ENCODE measurements at places on chromosomes 2 and 18. TPM values are rescaled to one million over a fixed set of nuclear protein-coding genes. Genes with fewer than 3 reads are reported as not detected.

The TUBB8B gene
- not detected for total RNA-seq

DNA sequence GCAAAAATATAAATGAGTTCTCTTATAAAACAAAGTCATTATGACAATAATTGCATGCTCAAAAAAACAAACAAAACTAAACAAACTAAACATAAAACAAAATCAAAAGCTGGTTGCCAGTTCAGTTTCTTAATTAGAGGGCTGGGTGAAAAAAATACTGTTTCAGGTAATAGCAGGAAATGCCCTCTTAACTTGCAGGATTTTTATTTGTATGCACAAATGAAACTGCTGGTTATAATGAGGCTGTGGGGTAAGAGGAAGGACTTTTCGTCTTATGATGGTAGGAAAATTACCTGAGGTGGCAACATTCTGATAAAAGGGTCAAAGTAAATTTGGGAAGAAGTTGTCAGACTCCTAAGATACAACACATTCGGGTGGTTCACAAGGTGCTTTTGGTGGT lies 21.5 kb upstream of the CDKL4 start:
- no peak for DNase-seq

The CCDC141 gene
- 0.40 TPM for total RNA-seq

DNA sequence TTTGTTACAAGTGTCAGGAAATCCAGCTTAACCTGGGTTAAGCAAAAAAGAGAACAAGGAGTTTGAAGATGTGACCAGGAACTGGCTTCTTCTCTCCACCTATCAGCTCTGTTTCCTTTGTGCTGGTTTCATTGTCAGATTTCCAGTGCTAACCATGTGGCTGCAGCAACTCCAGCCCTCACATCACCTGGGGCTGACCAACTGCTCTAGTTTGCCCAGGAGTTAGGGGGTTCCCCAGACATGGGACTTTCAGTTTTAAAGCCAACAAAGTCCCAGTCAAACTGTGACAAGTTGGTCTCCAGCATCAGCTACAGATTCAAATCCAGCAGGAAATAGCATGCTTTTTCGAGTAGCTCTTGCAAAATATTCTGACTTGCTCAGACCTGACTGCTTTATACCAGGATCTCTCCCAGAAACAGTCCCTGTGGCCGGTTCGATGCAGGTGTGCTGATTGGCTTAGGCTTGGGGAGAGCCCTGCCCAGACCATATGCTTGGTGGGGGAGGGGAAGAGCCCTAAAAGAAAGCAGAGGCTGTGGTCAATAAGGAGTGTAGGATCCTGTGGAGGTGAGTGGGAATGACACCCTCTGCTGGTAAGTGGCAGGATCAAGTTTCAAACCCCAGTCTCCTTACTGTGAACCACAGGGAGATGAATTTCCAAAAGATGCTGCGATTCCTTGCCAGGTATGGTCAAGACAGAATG lies 49.5 kb downstream of the KCNE4 start:
- peak; percentile 61 for DNase-seq

GRCh38 chr2:96949701-96950350 lies 36.6 kb downstream of the FAM178B start:
- DNase-seq, result no peak

GRCh38 chr18:77551055-77551454 lies 301.4 kb downstream of the GALR1 start:
- DNase-seq, result no peak

DNA sequence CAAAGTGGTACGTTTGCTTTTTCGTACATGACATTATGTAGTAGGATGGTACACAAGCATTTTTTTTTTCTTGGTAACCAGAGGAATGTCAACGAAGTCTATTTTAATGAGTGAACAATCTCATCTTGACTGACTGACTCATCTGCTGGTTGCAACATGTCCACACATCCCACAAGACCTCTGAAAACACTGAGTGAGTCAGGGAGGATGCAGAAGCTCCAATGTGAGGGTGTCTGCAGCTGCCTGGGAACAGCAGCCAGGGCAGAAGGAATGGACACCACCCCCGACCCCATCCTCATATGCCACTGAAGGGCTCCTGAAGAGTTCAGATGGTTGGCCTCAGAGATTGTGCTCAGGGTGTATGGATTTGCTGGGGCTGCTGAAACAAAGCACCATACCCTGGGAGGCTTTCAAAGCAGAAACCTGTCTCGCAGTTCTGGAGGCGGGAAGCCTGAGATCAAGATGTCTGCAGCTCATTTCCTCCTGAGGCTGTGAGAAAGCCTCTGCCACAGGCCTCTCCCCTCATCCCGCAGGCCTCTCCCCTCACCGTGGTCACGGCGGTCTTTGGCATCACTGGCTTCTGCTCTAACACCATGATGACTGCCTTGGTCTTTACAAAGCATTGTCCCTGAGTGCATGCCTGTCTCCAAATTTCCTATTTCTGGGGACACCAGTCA lies 124.6 kb downstream of the LRATD1 start:
- peak; percentile 91 for DNase-seq

The TTC39C gene
- 26.3 TPM for total RNA-seq

GRCh38 chr2:11997142-11997541 lies 250.7 kb downstream of the LPIN1 start:
- DNase-seq, result no peak

The CNDP2 gene
- total RNA-seq, result 50.0 TPM

DNA sequence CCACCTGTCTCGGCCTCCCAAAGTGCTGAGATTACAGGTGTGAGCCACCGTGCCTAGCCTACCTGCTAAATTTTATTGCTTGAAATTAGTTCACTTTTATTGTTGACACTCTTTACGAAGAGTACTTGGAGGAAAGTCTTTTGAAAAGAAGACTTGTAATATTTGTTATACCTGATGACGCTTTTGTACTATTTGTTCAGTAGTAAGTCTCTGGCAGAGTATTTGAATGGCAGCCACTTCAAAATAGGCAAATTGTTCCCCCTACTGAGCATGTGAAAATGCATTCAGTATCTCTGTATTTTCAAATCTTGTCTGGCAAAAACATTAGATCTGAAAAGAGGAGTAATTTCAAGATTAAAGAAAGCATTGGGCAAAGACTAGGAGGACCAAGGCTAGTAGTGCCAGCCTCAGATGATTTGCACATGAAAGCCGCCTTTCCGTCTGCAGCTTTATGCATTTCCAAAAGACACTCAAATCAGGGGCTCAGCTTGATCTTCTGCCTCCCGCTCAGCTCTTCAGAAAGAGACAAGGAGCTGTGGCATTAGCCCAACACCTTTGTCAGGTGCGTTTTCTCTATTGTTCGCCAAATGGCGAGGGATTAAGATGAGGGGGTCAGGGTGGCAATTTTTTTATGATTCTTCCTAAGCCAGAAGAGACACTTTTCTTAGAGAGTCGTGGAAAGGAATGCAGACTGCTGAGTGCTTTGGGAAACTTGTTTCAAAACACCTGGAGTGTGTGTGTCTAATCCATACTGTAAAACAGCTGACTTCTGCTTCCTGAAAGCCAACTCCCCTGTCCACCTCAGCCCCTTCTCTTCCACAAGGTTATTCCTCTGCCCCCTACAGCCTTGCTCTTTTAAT lies 18.8 kb upstream of the FOXI3 start:
- no peak for DNase-seq

- DNase-seq, result no peak
Measured at GRCh38 chr2:237407700-237408099, 6.3 kb downstream of the COL6A3 start.

The SERPINB3 gene
- total RNA-seq, result 5.6 TPM

GRCh38 chr18:9526458-9526857 lies 51.1 kb downstream of the RALBP1 start:
- peak; percentile 89 for DNase-seq

DNA sequence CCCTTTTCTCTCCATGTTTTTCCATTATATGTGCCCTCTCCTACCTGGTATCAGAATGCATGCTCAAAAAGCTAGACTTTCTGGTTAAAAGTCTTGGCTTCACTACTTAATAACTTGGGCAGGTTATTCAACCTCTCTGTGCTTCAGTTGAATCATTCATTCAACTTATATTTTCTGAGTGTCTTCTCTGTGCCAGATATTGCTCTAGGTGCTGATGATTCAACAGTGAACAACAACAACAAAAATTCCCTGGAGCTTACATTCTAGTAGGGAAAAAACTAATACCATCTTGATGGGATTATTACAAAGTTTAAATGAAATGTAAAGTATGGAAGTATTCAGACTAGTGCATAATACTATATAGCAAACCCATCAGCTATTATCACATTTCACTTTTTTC lies 55.2 kb downstream of the SOS1 start:
- DNase-seq, result no peak

GRCh38 chr2:54898456-54899226 lies 151.6 kb downstream of the RTN4 start:
- DNase-seq, result no peak

- no peak for DNase-seq
Measured at GRCh38 chr2:174343343-174343622, 8.5 kb downstream of the SP9 start.

- no peak for DNase-seq
Measured at GRCh38 chr2:217638031-217638430, 364.8 kb downstream of the TNS1 start.

GRCh38 chr2:33312355-33312754 lies 164.1 kb upstream of the RASGRP3 start:
- DNase-seq, result no peak

Measured in PC-3 (cell line).